ENCODE measurements at places on chromosomes 1 and 21.
A peak's percentile ranks its signal among the peaks of the same experiment; 100 is the strongest.

- DNase-seq = no peak
Measured at GRCh38 chr1:26005434-26006105, 7.7 kb upstream of the PAFAH2 start.

DNA sequence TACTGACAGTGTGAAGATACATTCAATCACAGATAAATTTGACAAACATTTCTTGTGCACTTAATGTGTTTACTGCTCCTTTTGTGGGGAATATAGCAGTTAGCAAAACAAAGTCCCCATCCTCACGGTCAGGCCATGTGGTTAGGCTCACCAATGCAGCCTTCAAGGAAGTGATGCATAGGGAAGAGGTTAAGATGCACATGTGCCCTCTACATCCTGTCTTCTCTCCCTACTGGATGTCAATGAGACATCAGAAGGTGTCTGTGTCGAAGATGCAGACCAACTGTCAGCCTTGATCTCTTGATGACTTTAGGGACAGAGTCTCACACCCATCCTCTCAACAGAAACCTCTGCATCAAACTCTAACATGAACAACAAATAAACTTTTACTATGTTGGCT, 78.7 kb downstream of the FH start:
- DNase-seq = no peak

- DNase-seq = no peak
Measured at GRCh38 chr1:175176246-175176645, 16.3 kb downstream of the KIAA0040 start.

DNA sequence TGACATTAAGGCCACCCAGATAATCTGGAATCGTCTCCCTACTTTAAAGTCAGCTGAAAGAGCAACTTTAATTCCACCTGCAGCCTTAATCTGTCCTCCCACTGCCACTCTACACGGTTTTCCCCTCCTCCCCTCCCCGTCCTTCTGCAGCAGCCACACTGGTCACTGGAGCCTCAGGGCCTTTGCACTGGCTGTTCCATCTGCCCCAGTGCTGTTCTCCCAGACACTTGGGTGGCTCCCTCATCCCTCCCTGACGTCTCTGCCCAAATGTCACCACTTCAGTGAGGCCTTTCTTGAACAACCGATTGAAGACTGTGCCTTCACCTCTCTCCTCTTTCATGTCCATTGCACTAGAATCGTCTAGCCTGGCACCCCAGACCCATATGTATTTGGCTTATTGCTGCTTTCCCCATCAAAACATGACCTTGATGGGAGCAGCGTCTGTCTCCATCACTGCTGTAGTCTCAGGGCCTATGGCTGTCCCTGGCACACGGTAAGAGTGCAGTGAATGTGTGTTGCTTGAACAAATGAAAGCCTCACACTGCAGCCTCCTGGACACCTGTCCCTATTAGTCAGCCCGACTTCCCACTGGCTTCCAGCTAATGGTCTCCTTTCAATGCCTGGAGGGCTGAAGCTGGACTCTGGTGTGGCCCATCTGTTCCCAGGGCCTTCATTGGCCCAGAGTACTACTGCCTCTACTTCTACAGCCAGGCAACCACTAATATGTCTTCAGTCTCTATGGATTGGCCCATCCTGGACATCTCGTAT, 10.6 kb upstream of the PRDM16 start:
- no peak for DNase-seq

- DNase-seq = no peak
Measured at GRCh38 chr1:110057963-110058518, 12.4 kb downstream of the ALX3 start.

- no peak for DNase-seq
Measured at GRCh38 chr1:10541286-10541685, 66.5 kb downstream of the PEX14 start.

GRCh38 chr1:230568008-230568407, 74.3 kb upstream of the COG2 start:
- no peak for DNase-seq

DNA sequence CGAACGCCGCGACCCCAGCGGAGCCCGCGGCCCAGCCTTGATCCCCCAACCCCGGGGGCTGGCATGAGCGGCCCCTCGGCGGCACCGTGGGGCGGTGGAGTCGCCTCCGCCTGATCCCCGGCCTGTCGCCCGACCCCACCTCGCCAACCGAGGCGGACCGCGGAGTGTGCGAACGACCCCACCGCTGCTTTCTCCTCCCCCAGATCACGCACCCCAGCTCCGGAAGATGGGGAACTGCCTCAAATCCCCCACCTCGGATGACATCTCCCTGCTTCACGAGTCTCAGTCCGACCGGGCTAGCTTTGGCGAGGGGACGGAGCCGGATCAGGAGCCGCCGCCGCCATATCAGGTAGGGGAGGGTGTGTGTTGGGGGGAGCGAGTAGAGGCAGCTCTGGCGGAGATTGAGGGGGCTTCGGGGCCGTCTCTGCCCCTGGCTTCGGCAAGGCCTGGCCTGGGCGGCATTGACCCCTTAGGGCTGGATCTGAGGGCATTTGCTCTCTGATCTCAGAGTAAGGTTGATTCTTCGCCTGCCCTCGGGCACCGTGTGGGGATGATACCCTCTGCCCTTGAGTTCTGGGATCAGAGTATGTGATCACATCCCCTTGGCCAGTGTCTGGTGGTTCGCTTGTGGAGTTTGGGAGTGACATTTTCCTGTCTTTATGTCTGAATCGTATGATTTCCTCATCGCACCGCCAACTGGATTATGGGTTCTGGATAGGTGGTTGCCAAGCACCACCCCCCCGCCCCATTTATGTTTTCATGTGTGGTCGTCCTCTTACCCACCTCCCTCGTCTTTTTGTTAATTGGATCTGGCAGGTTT, 668 bp downstream of the RNF11 start:
- DNase-seq = no peak

DNA sequence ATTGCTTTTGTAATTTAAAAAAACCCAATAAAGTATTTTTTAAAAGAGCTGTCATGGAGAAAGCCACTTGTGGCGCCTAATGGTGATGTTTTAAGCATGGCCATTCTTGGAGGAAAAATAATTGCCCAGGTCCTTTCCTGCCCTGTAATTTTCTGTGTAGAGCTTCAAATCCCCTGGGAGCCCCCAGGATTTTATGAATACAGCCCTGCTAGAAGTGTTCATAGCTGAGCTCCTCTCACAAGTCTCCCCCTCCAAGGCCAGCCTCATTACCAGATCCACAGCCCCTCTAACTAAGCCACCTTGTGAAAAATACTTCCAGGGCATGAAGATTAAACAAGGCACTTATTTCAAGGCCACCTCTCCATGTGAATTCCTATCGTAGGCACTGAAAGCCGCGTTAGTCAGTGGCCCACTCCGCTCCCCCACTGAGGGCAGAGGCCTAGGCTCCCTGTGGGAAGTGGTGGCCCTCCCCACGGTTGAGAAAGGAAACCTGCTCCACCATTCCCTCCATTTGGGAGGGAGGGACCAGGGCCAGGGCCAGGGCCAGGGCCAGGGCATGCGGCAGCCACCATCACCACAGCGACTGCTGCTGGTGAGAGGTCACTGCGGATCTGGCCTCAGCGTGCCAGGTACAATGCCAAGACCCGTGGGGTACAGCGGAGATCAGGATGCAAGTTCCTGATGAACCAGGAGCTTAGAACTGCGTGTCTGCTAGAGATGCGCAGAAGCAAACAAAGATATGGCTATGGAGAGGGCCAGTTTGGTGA, 83.1 kb downstream of the KCNN3 start:
- DNase-seq = no peak

GRCh38 chr1:12640958-12641272, 3.0 kb upstream of the AADACL4 start:
- DNase-seq = no peak

- DNase-seq = no peak
Measured at GRCh38 chr1:26010825-26011224, 10.8 kb upstream of the EXTL1 start.

GRCh38 chr1:202915146-202915545, 11.9 kb downstream of the KLHL12 start:
- no peak for DNase-seq

DNA sequence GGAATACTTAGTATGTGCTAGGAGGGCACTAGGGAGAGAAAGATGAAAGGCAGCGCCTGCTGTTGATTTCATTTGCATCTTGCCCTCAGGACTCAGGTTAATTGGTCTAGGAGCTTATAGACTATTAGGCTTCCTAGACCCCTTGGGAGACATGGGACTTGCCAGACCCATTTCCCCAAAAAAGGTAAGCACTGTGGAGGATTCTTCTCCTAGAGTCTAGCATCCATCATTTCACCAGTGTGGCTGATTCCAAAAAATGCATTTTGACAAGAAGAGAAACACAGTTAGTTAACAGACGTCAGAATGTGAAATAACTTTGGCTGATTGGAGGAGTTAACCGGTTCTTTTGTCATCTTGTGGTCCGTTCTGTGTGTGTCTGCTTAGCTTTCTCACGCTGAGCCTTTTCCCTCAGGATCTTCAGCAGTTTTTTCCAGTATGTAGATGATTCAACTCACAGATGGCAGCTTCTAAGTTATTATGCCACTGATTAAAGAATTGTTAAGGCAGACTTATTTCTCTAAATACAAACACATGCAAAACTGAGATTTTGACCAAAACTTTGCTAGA, 108.8 kb downstream of the KIF26B start:
- no peak for DNase-seq

DNA sequence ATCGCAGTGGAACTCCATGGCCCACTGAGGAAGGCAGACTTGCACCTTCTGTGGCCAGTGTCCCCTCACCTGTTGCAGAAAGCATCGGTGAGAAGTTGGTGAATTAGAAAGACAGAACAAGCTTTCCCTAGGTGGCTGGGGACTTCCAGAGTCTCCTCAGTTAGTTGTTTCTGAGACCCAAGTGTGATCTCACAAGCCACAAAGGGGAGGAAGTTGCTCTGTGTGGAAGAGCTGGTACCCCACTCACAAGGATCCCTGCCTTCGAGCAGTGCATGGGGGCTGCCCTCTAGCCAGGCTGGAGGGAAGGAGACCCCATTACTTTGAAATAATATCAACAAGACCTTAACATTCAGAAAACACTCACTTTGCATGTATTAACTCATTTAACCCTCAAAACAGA, 2.1 kb downstream of the PRELP start:
- DNase-seq = no peak

DNA sequence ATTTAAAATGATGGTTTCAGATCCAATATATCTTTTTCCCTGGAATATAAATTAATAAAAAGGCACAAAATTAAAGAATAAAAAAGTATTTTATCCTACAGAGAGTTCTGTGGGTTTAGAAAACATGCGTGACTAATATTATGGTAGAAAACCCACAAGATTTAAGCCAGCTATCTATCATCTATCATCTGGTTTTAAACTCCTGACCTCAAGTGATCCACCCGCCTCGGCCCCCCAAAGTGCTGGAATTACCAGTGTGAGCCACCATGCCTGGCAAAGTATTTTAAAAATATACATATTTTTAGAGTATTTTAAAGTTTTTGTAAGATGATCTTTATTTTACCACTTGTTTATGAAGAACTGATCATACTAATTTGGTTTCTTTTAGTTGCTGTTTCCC, 79.5 kb downstream of the NRIP1 start:
- no peak for DNase-seq

- no peak for DNase-seq
Measured at GRCh38 chr1:177471244-177471643, 300.5 kb downstream of the BRINP2 start.

GRCh38 chr1:20047096-20047495, 22.9 kb upstream of the PLA2G5 start:
- DNase-seq = no peak

- no peak for DNase-seq
Measured at GRCh38 chr1:214004795-214005194, 17.0 kb downstream of the PROX1 start.

GRCh38 chr1:218435528-218435927, 90.4 kb downstream of the TGFB2 start:
- DNase-seq = no peak

DNA sequence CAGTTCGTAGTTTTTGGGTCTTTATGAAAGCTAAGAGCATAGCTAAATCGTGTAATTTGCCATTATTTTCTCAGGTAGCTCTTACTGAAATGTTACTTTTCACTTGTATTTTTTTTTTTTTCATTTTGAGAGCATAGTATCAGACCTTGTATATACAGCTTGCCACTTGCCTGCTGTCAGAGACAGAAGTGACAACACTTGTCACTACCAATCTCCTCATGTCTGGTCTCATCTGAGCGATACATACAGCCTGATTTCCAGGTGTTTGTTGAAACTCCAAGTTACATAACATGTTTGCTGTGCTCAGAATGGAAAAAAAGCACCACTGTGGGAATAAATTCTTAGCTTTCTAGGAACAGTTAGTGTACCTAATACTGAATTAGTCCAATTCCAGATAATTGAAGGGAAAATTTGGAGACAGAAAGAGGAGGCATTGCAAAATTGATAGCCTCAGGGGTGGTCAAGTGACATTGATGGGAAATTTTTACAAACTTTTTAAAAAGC, 621.4 kb upstream of the PKN2 start:
- no peak for DNase-seq

GRCh38 chr1:192104852-192105251, 53.4 kb upstream of the RGS18 start:
- no peak for DNase-seq

DNA sequence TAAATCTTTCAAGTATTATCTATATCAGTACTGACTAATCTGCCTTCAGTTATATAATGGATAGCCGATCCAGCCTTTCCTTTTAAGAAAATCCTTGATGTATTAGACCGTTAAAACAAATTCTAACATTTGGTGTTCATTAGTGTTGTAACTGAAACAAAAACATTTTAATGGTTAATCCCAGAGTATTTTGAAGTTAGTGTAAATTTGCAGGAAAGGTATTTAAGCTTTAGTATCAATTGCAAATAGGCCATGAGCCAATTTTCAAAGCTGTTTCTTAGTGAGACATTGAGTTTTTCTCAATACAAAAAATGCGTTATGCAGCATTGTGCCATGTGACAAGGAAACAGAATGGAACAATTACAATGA, 29.6 kb downstream of the DISP1 start:
- peak; percentile 38 for DNase-seq

- DNase-seq = no peak
Measured at GRCh38 chr1:82994616-82995263, 1004.2 kb downstream of the TTLL7 start.

DNA sequence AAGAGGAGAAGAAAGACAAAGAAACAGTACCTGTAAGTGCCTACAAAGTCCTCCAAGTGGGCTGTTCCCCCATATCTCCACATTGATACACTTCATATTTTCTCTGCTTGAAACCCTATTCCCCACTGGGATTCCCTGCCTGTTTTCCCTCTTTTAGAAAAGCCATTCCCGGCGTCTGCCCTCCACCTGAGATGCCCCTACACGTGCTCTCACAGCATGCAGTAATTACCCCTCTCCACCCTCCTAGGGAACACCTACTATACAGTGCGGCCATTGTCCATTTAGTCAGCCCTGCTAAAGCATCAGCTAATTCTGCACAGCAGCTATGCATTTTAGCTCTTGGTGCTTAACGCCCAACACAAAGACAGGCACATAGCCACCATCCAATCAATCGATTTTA, 135.7 kb upstream of the TIAM1 start:
- DNase-seq = no peak

- DNase-seq = peak; percentile 41
Measured at GRCh38 chr1:153362187-153362775, 4.6 kb downstream of the S100A9 start.

DNA sequence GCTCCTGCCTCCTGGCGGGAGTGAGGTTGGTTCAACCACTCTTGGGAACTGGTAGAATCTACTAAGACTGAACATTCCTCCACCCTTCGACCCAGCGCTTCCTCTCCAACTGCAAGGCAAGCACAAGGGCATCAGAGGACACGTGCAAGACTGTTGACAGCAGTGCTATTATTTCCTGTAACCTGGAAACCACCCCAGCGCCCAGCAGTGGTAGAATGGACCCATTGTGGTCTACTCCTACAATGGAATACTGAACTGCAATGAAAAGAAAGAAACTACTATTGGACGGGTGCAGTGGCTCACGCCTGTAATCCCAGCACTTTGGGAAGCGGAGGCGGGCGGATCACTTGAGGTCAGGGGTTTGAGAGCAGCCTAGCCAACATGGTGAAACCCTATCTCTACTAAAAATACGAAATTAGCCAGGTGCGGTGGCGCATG, 33.0 kb upstream of the TARDBP start:
- DNase-seq = no peak

All from NCI-H524 treated with DMSO at 0.1 percent for 48 hours (cell line).